ENCODE measurements at places on chromosomes 2 and 18. TPM values are rescaled to one million over a fixed set of nuclear protein-coding genes. Genes with fewer than 3 reads are reported as not detected.

DNA sequence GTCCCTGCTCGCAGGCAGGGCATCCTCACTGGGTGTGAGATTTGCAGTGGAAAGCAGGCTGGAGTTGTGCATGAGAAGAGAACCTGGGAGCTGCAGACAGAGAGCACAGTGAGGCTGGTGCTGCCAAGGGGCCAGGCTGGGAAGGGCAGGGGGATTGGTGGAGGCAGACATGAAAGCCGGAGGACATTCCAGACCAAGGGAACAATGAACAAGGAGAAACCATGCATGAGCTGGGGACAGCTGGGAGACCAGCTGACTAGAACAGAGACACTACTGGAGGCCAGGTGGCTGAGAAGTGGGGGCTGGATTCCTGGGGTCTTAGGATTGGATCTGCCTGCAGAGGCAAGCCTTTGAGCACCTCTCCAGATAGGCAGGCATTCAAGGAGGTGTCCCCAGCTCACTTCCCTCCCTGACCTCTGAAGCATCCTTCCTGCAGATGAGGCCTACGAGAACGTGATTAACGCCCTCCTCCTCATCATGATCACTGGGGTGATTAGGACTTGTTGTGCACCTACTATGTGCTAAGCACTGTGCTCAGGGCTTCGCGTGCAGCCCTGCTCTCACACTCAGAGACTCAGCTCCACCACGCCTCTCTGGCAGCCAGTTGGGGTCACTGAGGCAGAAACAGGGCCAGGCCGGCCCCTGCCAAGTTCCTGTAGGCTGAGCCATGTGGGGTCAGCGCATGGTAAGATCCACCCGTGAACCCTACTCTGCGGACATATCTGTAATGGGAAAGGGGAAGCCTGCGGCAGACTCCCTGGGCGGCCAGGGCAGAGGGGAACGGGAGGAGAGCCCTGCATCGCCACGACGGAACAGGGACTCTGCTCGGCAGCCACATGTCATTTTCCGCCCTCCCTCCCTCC lies 74.8 kb upstream of the SLC66A3 start:
- DNase-seq: no peak

ANKRD30BL gene
- total RNA-seq: not detected

GRCh38 chr2:45112750-45113149 lies 103.5 kb upstream of the SIX2 start:
- DNase-seq: no peak

CMPK2 gene
- total RNA-seq: 7.1 TPM

DNA sequence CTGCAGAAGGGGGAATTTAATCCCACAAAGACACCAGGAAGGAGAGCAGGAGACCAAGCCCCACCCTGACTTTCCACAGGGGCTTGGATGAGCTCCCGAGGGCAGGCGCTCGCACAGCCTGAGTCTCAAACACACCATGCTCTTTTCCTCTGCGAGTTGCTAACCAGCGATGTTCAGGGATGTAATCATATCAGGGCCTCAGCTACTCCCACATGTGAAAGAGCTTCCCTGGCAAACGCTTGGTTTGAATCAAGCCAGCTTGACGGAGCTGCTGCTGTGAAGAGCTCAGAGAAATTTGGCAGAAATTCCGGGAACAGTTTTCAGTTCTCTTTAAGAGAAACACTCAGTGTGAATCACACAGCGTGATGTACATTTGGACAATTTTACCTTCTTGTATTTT lies 385.8 kb downstream of the GALR1 start:
- no peak for DNase-seq

- DNase-seq: no peak
Measured at GRCh38 chr18:5980721-5981120, 85.4 kb upstream of the TMEM200C start.

GALR1 gene
- not detected for total RNA-seq

UGT1A7 gene
- not detected for total RNA-seq

DNA sequence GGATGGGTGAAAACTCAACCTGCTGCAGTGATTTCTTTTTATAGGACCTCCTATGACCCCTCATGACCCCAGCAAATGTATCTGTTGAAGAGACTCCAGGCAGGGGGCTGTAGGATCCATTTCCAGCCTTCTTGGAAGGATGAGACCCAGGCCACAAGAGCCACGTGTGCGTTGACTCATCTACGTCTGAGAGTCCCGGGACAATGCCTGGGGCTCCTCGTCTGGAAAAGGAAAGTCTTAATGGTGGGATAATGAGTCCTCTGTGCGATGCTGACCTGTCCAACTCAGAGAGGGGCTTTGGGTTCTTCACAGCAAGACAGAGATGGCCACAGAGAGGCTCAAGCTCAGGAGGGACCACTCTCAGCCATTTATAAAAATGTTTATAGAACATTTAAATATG lies 80.8 kb downstream of the SMIM21 start:
- DNase-seq: no peak

GRCh38 chr2:242035858-242036652 lies 166.5 kb downstream of the RTP5 start:
- DNase-seq: no peak

DNA sequence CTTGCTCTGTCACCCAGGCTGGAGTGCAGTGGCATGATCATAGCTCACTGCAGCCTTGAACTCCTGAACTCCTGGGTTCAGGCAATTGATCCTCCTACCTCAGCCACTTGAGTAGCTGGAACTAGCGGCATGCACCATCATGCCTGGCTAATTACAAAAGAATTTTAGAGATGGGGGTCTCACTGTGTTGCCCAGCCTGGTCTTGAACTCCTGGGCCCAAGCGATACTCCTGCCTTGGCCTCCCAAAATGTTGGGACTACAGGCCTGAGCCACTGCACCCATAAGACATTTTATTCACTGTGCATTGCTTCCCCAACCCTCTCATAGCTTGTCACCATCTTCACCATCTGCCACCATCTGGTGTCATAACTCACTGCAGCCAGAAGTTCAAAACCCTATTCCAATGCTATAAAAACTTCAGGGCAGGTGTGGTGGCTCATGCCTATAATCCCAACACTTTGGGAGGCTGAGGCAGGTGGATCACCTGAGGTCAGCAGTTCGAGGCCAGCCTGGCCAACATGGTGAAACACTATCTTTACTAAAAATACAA lies 78.7 kb downstream of the NCAPH start:
- no peak for DNase-seq

Measured in naive thymus-derived CD4-positive, alpha-beta T cell (primary cell).